ENCODE measurements at places on chromosomes 1 and 21.
A peak's percentile ranks its signal among the peaks of the same experiment; 100 is the strongest.

DNA sequence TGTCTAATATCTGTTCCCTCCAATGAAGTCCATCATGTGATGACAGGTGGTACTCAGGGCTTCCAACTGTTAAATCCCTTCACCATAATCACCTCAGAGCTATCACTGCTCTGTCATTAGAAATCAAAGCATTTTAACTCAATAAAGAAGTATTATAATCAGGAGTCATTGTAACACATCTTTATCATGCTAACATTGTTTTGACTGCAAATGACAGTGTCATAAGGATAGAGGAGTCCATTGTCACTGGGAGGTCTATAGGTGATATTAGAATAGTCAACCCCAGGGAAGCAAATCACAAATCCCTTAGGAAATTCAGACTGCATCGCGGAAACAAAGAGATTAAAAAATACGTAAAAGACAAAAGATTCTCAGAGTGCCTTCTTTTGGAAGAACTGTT lies 30.8 kb downstream of the LRRC53 start:
- no peak for DNase-seq

DNA sequence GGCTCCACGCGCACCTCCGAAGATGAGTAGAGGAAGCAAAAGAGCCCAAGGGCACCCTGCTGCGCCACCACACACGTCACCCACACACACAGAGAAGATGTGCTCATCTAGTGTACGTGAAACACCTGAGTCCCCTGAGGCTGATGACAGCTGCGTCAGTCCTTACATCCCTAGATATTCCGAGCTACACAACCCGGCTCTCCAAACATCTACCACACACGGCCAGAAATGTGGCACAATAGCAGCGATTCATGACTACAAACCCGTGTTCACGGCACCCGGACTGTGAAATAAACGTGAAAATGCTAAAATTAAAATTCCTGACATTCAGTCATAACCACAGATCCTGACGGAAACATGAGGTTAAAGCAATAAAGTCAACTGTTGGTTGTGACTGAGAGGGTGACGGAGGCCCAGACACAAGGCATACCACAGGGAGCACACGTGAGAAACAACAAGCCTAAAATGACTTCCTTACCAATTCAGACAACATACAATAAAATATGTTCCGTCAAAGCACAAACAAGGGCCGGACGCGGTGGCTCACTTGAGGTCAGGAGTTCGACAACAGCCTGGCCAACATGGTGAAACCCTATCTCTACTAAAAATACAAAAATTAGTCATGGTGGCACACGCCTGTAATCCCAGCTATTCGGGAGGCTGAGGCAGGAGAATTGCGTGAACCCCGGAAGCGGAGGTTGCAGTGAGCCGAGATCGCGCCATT lies 7.3 kb downstream of the SSU72 start:
- DNase-seq: no peak

DNA sequence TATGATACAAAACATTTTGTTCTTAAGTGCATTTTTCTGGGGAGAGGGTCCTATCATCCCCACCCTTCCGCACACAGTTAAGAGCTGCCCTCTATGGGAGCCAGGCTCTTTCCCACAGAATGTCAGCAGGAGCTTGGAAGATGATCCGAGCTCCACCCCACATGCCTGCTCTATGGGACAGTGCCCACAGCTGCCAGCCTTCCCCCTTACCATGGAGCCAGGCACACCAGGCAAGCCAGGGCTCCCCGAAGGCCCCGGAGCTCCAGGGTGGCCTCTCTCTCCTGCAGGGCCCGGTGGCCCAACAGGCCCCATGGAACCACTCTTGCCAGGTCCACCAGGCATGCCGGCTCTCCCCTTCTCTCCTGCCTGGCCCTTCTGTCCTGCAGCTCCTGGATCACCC lies 10.4 kb upstream of the PEF1 start:
- DNase-seq: no peak

- DNase-seq: no peak
Observed at GRCh38 chr1:238196516-238196915, 305.8 kb upstream of the ZP4 start.

GRCh38 chr21:42746593-42747275 lies 93.3 kb downstream of the PDE9A start:
- peak; percentile 47 for DNase-seq

DNA sequence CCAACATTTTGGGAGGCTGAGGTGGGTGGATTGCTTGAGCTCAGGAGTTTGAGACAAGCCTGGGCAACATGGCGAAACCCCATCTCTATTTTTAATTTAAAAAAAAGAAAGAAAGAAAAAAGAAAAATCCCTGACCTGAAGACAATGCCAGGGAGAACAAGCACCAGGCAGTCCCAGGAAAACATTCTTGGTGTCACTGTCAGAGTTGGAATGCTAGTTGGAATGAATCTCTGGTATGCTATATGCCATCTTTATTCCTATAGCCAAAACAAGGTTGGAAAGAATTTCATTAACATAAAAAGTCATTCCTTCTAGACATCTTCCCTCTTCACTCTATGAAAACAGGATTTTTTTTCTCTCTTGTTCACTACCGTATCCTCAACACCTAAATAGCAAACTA lies 2.8 kb downstream of the DNAJC8 start:
- DNase-seq: no peak

DNA sequence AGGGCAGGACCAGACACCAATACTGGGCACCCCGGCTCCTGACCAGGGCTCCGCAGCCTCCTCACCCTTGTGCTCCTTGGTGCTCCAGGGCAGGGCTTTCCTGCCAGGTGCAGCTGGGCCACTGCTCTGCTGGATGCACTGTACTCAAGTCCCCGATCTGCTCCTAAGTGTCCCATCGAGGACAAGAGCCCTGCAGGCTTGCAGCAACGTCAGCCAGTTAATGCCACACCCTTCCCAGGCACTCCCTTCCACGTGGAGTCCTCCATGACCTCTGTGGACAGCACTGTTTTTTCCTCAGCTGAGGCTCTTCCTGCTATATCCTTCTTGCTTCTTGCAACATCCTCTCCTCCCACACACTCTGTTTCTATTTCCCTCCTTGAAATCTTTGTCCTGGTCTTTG lies 94.0 kb upstream of the NGF start:
- DNase-seq: no peak

GRCh38 chr1:116453481-116453880 lies 80.4 kb downstream of the ATP1A1 start:
- DNase-seq: no peak

DNA sequence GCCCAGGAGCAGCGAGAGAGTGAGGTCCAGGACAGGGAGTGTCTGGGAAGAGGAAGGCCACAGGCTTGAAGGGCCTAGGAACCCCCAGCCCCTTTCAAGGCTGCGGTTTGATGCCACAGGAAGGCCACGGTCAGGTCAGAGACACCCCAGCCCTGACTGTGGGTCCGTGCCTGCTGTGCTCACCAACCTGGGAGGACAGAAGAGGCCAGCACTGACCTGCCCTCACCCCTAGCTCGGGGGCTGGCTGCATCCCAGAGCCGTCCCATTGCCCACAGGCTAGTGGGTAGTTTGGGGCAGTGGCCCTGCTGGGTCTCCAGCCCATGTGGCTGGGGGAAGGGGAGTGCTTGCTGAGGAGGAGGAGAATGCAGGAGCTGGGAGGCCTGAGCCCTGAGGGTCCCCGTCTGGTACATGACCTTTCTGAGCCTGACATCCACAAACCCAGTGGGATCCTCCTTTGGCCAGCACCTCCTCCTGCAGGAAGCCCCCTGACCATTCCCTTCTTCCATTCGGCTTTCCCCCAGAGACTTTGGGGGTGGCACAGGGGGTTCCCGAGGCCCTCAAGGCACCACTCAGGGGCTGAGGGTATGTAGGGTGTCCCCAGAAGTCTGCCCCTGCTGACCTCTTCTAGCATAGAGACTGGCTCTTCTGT lies 54.3 kb downstream of the WNT9A start:
- peak; percentile 1 for DNase-seq

DNA sequence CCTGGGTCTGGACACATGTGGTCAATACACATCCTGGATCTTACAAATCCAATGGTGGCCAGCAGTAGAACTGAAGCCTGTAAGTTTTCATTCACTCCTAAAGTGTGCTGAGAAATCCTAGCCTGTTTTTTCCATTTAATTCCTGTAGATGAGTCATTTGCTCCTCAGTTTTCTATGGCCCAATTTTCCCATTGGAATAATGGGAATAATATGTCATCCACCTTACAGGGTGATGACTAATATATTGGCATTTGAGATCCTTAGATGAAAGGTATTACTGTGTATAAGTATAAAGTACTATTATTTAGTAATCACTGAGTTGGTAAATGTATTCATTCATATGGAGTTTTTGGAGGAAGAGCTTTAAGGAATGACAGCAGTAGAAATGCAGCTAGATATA lies 89.7 kb upstream of the ADAR start:
- DNase-seq: no peak

GRCh38 chr1:104699433-104699832 lies 949.7 kb downstream of the AMY1C start:
- no peak for DNase-seq

DNA sequence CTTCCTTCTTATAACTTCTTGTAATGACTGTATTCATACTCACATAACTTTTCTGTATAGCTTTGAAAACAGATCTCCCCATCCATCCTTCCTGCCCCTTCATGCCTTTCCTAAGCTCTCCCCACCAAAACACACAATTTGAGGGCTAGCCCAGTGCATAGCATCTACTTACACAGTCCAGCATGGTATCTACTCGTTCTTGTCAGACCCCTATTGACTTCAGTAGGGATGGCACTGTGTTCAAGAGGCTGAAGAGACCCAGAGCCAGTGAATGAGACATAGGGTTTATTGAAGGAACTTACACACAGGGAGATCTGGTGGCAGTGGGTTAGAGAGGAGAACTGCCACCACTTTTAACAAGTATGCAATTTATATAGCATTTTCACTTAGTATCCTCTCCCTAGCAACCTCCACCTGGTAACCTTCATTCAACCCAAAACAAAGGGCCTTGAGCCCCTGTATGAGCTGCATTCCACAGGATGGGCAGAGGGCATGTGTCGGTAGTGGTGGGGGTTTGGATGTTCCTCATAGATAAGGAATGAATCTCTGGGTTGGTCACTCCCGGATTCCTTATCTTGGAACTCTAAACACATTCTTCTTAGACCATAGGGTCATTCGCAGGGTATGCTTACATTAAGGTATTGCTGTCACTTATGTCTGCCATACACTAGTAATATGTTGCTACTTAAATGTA lies 64.9 kb upstream of the GNG12 start:
- no peak for DNase-seq

DNA sequence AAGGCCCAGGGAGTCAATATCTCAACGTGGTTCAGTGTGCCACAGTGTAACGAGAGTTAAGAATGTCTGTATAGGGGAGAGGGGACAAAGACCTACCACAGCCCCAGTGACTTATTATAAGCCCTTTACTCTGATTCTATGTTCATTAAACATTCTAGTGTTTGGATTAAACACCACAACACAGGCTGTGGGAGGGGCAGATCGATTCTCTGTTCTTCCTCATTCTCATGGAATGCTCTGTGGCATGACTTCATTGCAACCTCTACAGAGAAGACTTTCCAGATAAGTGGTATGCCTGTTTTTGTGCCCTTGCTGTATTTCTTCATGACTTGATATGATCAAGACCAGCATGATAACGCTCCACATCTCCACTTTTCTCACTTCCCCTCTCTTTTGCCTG lies 39.0 kb upstream of the CD5L start:
- no peak for DNase-seq

Data from T-helper 1 cell (primary cell).